Vagina (tissue), 2 donors: ENCODE measurements at places on chromosomes 13 and 19.

DNA sequence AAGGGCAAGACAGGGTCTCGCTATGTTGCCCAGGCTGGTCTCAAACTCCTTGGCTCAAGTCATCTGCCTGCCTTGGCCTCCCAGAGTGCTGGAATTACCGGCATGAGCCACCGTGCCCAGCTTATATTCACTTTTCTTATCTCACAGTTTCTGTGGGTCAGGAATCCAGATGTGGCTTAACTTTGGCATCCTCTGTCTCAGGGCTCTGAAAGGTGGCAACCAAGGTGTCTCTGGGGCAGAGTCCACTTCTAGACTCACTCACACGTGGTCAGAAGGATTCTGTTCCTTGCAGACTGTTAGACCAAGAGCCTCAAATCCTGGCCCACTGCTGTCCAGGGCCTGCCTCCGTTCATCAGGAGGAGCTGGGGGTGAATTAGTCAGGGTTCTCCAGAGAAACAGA lies 7.6 kb upstream of the LMNB2 start:
- DNase-seq = no peak

GRCh38 chr13:46387064-46387851 lies at the start of gene RUBCNL:
TSS of gene RUBCNL (minus strand) at chr13:46387252. CDS start at chr13:46372475, 14,777 bp downstream.
- DNase-seq = no peak

- no peak for DNase-seq
Measured at GRCh38 chr13:112774448-112774792, 84.6 kb downstream of the ATP11A start.

GRCh38 chr19:28475525-28475924 lies 737.4 kb downstream of the UQCRFS1 start:
- no peak for DNase-seq

GRCh38 chr19:5632657-5633056 lies 9.8 kb downstream of the SAFB start:
- DNase-seq = no peak

DNA sequence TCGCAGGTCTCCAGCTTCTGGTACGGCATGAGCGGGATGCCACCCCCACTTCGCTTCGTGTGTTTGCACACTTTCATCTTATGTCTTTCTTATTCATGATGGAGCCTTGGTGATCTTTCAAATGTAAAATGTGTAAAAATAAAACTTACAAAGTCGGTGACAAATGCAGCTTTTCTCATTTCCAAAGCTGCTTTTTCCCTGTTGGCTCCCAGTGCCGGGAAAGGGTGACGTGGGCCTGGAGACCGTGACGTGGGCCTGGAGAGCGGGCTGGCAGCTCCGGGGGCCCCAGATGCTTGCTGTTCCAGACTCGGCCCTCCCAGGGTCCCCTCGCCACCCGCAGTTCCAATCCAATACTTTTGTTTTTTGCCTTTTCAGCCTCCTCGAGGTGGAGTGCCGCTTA lies 101.4 kb downstream of the KDM4B start:
- DNase-seq = no peak

- DNase-seq = no peak
Measured at GRCh38 chr13:99124794-99125316, 75.8 kb upstream of the UBAC2 start.

DNA sequence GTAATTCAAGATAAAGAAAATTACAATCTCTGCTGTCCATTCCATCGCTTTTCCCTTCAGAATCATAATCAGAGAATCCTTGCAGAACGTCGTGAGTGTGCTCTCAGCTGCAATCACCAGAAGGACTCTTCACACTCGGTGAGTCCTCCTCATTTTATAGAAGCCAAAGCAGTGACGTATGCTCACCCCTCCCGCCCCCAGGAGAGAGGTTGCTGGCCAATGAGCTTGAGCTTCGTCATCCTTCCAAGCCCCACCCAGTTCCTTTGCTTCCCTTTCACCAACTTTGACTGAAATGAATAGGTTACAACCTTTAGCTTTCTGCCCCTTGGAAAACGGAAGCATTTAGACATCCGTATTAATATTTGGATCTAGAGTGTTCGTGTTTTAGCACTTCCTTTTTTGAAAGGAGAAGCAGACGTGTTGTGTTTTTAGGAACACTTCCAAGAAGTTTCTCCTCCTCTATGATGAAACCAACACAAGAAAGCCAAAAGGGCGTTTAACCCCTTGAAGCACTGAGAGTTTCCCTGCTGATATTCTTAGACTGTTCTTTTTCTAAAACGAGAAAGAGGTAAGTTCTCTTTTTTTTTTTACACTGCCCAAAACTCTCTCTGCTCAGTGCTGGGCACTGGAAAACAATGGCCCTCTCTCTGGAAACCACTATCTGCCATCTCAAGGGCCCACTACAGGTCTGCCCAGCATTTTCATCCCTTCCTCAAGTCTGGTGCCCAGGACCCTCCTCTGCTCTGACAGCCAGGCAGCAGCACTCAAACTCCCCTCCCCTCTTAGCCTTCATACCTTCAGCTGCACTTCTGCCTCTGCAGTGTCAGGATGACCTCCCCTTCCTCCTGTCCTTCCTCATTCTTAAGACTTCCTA lies 44.3 kb upstream of the CEACAM21 start:
- DNase-seq = no peak

DNA sequence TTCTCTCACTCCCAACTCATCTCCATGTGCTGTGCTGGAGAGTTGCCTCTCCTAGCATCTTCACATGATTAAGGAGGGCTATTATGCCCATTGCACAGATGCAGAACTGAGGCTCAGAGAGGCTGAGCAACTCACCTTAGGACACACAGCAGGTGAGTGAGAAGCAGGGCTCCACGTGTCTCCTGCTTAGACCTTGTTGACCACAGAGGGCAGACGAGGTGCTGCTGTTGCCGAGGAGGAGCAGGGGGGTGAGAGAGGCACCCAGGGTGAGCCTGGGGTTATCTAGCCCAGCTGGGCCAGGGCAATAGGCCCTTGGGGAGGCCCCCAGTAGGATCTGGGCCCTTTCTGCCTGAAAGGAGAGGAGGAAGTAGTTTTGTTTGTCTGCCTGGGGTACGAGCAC lies 2.4 kb upstream of the HSH2D start:
- no peak for DNase-seq

DNA sequence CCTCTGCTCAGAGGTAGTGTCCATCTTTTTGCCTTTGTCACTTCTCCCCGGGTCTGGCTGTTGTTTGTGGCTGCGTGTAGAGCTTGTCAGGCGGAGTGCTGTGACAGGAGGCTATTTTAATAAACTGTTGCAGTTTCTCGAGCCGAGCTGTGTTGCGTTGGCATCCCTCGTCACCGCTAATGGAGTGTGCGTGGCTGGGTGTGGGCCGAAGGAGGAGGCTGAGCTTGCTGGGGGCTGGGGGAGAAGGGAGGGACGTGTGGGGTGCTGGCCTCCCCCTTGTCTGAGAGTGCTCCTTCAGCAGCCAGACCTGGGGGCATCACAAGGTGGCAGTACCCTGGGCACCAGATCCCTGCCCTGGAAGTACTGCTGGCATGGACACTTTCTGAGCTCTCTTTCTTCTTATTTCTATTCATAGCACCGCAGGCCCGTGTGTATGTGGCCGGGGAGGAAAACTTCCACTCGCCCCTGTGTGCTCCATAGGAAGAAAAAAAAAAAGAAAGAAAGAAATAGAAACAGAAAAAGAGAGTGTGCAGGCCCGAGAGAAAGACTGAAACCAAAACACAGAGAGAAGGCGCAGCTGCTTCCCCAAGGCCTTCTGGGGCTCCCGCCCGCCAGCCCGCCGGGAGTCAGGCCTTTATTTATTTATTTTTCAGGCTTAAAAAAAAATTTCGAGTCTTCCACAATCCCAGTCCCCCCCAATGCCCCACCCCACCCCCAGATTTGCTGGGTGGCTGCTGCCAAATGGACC lies 27.0 kb downstream of the NFIX start:
- DNase-seq = no peak

DNA sequence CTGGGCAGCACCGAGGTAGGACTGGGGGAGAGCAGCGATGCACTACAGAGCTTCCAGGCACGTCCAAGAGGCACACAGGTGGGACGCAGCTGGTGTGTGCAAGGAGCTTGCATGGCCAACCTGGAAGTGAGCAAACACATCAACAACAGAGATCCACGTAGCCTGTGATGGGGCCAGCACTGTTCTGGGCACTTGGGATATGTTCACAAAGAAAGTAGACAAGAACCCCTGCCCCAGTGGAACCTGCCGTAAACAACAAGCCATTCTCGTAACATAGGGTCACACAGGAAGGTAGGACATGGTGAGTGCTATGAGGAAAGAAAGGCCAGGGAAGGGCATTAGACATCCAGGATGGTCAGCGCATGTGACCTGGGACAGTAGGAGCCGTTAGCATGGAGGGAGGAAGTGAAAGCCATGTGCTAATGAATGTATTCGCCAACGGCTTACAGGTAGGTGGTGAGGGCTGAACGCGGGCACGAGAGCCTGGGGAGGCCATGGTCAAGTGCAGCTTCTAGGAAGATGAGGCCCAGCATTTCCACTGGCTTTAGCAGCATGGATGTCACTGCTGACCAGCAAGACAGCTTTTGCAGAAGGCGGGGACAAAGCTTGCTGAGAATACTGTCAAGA lies 105.5 kb downstream of the TEX26 start:
- no peak for DNase-seq

GRCh38 chr13:93774506-93774905 lies 547.9 kb downstream of the GPC6 start:
- DNase-seq = no peak
